ENCODE measurements at places on chromosomes 2 and 18. TPM values are rescaled to one million over a fixed set of nuclear protein-coding genes. Genes with fewer than 3 reads are reported as not detected.

GALNT13 gene
- total RNA-seq: 1.2 TPM

RBM43 gene
- total RNA-seq: 4.2 TPM

KLHL41 gene
- 0.67 TPM for total RNA-seq

SLC19A3 gene
- total RNA-seq: 1.3 TPM

SPATA3 gene
- total RNA-seq: not detected

RAB17 gene
- 19.2 TPM for total RNA-seq

SERPINB13 gene
- not detected for total RNA-seq

GPBAR1 gene
- 0.42 TPM for total RNA-seq

CYBRD1 gene
- total RNA-seq: 4.4 TPM

IGFBP5 gene
- total RNA-seq: 91.6 TPM

AP1S3 gene
- total RNA-seq: 4.5 TPM

SAG gene
- total RNA-seq: not detected

DNA sequence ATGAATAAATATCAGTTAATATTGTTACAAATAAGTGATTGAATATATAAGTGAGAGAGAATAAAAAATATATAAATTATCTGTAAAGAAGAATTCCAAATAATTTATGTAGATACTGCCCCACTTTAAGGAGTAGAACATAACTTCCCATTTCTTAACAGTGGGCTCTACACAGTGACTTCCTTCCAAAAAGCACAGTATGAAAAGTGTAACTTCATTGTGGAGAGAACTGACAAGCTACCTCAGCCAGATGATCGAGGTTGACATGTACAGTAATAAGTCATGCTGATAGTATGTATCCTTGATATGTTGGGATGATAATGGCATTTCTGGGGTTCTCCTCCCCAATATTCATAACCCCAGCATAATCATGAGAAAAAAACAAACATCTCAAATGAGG, 191.9 kb upstream of the FN1 start:
- no peak for DNase-seq
- H3K27me3 ChIP-seq: no peaks in the 10 kb centered on the region
- no peaks in the 10 kb centered on the region for H3K4me1 ChIP-seq
- no peak overlapping the region for H3K4me3 ChIP-seq
- no peak overlapping the region for H3K27ac ChIP-seq

- no peak overlapping the region for H3K4me3 ChIP-seq
- H3K36me3 ChIP-seq: no peaks in the 10 kb centered on the region
- no peak overlapping the region for H3K27ac ChIP-seq
- DNase-seq: no peak
- no peaks in the 10 kb centered on the region for H3K4me1 ChIP-seq
Observed at GRCh38 chr18:77557046-77557587, 307.5 kb downstream of the GALR1 start.

GRCh38 chr18:30674596-30674995, 367.9 kb downstream of the DSC3 start:
- no peaks in the 10 kb centered on the region for H3K27me3 ChIP-seq
- H3K4me3 ChIP-seq: no peak overlapping the region
- DNase-seq: no peak
- H3K4me1 ChIP-seq: no peaks in the 10 kb centered on the region
- H3K36me3 ChIP-seq: no peaks in the 10 kb centered on the region

GRCh38 chr2:65558743-65559142, 126.3 kb upstream of the SPRED2 start:
- H3K4me3 ChIP-seq: no peak overlapping the region
- no peak for DNase-seq
- H3K4me1 ChIP-seq: no peaks in the 10 kb centered on the region

GRCh38 chr2:230759481-230760167, 47.0 kb downstream of the CAB39 start:
- no peaks in the 10 kb centered on the region for H3K36me3 ChIP-seq
- no peak for DNase-seq
- no peak overlapping the region for H3K4me3 ChIP-seq
- H3K27me3 ChIP-seq: no peaks in the 10 kb centered on the region
- H3K27ac ChIP-seq: no peak overlapping the region

DNA sequence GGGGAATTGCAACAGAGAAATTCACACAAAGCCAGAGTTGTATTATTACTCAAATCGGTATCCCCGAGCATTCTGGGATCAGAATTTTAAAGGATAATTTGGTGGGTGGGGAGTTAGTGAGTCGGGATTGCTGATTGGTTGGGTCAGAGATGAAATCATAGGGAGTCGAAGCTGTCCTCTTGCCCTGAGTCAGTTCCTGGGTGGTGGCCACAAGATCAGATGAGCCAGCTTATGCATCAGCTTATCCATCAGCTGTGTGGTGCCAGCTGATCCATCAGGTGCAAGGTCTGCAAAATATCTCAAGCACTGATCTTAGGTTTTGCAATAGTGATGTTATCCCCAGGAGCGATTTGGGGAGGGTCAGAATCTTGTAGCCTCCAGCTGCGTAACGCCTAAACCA, 34.3 kb upstream of the ITM2C start:
- H3K27me3 ChIP-seq: no peaks in the 10 kb centered on the region
- H3K27ac ChIP-seq: no peak overlapping the region
- H3K4me3 ChIP-seq: no peak overlapping the region
- no peak for DNase-seq
- H3K4me1 ChIP-seq: no peaks in the 10 kb centered on the region
- no peaks in the 10 kb centered on the region for H3K36me3 ChIP-seq

- no peaks in the 10 kb centered on the region for H3K36me3 ChIP-seq
- no peak for DNase-seq
- H3K27ac ChIP-seq: no peak overlapping the region
- no peaks in the 10 kb centered on the region for H3K27me3 ChIP-seq
- no peak overlapping the region for H3K4me3 ChIP-seq
Observed at GRCh38 chr18:33472509-33472908, 32.0 kb upstream of the CCDC178 start.

DNA sequence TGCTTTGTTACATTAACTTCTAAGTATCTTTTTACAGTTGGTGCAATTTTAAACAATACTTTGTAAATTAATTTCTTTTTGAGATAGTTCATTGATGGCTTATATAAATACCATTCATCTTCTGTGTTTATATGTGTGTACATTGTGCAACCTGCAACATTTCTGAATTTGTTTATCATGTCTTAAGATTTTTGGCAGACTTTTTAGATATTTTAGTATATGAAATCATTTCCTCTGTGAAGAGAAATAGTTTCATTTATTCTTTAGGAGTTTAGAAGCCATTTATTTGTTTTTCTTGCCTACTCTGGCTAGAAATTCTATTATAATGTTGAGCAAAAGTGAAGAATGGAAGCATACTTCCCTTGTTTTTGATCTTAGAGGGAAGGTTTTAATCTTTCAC, 337.8 kb upstream of the DSEL start:
- no peaks in the 10 kb centered on the region for H3K27me3 ChIP-seq
- no peak overlapping the region for H3K27ac ChIP-seq
- no peaks in the 10 kb centered on the region for H3K36me3 ChIP-seq
- no peaks in the 10 kb centered on the region for H3K4me1 ChIP-seq

GRCh38 chr2:240786355-240786841, 33.6 kb downstream of the KIF1A start:
- H3K27me3 ChIP-seq: no peaks in the 10 kb centered on the region
- no peaks in the 10 kb centered on the region for H3K4me1 ChIP-seq
- H3K36me3 ChIP-seq: no peaks in the 10 kb centered on the region
- H3K27ac ChIP-seq: no peak overlapping the region
- H3K4me3 ChIP-seq: no peak overlapping the region

DNA sequence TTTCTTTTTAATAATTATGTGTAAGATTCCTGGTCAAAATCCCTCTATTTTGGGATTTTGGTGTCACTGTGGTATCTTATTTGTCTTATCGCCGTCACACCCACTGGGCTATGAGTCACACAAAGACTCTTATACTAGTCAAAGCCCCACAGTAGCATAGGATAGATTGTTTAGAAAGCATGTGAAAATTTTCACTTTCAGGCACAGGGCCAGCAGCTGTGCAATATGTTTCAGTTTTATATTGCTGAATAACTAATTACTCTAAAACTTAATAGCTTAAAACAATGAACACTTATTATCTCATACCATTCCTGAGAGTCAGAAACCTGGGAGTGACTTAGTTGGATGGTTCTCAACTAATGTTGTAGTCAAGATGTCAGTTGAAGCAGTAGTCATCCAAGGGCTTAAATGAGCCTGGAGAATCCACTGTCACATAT, 24.0 kb downstream of the CFAP210 start:
- H3K27ac ChIP-seq: no peak overlapping the region
- H3K36me3 ChIP-seq: no peaks in the 10 kb centered on the region
- DNase-seq: no peak

DNA sequence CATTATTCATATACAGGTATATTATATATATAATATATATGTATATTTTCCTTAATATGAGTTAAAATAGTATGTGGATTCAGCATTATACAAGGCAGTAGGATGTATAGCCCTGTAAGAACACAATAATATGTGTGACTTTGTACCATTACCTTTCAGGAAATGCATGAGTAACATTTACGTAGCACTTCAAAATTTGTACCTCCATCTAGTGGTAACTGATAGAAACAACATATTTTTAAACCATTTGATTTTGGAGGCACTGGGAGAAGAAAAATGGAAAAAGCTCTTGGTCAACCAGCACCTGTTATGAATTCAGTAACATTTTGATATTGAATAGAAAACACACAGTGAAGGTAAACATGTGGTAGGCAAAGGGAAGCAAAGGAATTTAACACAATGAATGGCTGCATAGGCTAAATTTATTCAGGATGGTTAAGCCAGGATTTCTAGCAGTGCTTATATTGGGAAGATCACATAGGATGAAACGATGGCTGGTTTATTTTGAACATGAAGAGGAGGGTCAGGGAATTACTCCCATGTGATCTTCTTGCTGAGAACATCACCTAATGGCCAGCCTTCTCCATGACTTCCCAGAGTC, 565.5 kb downstream of the CCDC85A start:
- no peaks in the 10 kb centered on the region for H3K4me1 ChIP-seq
- H3K36me3 ChIP-seq: no peaks in the 10 kb centered on the region
- no peak for DNase-seq
- no peaks in the 10 kb centered on the region for H3K27me3 ChIP-seq
- no peak overlapping the region for H3K4me3 ChIP-seq

- H3K4me3 ChIP-seq: no peak overlapping the region
- H3K27ac ChIP-seq: peak overlapping the region; percentile 10
- H3K4me1 ChIP-seq: peaks cover 4% of the 10 kb centered on the region
- no peaks in the 10 kb centered on the region for H3K27me3 ChIP-seq
- H3K36me3 ChIP-seq: no peaks in the 10 kb centered on the region
Observed at GRCh38 chr2:197215748-197216360, 94.7 kb downstream of the ANKRD44 start.

DNA sequence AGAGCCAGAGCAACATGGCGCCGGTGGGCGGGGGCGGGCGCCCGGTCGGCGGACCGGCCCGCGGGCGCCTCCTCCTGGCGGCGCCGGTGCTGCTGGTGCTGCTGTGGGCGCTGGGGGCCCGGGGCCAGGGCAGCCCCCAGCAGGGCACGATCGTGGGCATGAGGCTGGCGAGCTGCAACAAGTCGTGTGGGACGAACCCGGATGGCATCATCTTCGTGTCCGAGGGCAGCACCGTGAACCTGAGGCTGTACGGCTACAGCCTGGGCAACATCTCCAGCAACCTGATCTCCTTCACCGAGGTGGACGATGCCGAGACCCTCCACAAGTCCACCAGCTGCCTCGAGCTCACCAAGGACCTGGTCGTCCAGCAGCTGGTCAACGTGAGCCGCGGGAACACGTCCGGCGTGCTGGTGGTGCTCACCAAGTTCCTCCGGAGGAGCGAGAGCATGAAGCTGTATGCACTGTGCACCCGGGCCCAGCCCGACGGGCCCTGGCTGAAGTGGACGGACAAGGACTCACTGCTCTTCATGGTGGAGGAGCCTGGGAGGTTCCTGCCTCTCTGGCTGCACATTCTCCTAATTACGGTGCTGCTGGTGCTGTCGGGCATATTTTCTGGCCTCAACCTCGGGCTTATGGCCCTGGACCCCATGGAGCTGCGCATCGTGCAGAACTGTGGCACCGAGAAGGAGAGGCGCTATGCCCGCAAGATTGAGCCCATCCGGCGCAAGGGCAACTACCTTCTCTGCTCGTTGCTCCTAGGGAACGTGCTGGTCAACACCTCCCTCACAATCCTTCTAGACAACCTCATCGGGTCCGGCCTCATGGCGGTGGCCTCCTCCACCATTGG, 507 bp downstream of the CNNM4 start:
- DNase-seq: no peak
- no peaks in the 10 kb centered on the region for H3K27me3 ChIP-seq
- H3K27ac ChIP-seq: peak overlapping the region; percentile 71

DNA sequence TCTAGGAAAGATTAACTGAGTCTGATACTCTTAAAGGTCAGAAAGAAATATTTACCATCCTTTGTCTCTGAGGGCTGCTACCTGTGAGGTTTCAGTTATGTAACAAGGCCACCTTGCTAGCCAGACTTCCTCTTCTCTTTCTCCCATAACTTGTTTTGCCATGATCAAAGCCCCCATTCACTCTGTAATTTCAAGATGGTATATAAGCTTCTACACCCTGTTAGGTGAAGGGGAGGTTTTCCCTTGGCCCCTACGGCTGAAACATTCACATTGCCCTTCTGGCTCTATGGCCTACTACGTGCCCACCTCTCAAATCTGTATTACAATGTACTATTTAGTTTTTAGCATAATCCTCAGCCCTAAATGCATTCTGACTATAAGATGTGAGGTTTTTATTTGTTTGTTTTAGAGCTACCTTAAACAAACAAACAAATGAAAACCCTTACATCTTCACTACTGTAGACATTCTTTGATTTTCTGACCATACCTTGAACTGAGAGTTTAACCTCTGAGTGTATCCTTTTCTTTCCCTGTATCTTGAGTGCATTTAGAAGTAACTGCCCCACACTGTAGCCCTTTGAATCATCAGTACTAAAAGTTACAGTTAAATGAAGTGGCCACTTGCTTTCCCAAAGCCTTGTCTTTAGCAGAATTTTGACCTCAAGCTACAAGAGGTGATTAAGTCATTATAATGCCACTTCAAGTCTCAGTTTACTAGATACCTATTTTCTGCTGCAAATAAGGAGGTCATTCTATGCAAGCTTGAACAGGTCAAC, 332.2 kb downstream of the SOCS6 start:
- no peaks in the 10 kb centered on the region for H3K36me3 ChIP-seq
- no peak for DNase-seq
- no peak overlapping the region for H3K27ac ChIP-seq
- no peaks in the 10 kb centered on the region for H3K27me3 ChIP-seq

- H3K4me1 ChIP-seq: no peaks in the 10 kb centered on the region
- H3K27me3 ChIP-seq: no peaks in the 10 kb centered on the region
- no peak overlapping the region for H3K27ac ChIP-seq
- DNase-seq: no peak
Observed at GRCh38 chr2:105674401-105674800, 70.3 kb upstream of the NCK2 start.

- H3K27me3 ChIP-seq: no peaks in the 10 kb centered on the region
- H3K27ac ChIP-seq: no peak overlapping the region
- H3K4me1 ChIP-seq: no peaks in the 10 kb centered on the region
- no peak overlapping the region for H3K4me3 ChIP-seq
- no peak for DNase-seq
Observed at GRCh38 chr2:138602166-138602460, 100.5 kb downstream of the SPOPL start.

DNA sequence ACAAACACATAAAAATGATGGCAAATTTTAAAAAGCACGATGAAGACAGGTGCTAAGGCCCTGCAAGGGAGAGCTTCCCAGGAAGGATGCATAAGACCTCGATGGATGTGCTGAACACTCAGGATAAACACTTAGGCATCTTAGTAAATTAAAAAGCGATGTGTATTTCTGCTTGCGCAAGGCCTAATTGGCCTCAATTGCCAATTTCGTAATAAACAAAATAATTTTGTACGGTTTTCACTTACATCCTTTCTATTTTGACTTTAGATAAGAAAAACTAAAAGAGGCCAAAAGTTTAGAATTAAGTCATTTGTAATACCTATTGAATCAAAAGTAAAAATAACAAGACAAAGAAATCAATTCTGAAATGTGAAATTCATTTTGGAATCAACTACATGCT, 189.1 kb downstream of the TCF4 start:
- no peaks in the 10 kb centered on the region for H3K27me3 ChIP-seq
- no peak for DNase-seq
- no peak overlapping the region for H3K27ac ChIP-seq
- no peaks in the 10 kb centered on the region for H3K4me1 ChIP-seq
